Memory B cell (primary cell): ENCODE measurements at places on chromosomes 2 and 18.

GRCh38 chr2:121907928-121908327, 152.5 kb downstream of the TSN start:
- no peak for DNase-seq

- no peak for DNase-seq
Observed at GRCh38 chr2:17793803-17794354, 22.4 kb upstream of the MSGN1 start.

DNA sequence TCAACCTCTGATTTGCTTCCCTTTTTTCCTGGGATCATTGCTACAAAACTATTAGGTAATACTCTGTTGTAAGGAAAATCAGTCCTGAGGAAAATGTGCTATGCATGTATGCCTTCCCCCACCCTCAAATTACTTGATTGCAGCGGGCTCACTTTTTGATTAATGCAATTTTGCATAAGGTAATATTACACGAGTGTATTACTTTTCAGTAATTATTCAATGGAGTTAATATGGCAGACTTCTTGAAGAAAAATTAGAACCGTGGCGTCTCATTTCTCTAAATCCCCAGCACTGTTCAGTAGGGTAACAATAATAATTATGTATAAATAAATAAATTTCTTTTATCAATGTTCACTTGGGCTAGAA, 527.6 kb upstream of the FANCL start:
- DNase-seq, result no peak

DNA sequence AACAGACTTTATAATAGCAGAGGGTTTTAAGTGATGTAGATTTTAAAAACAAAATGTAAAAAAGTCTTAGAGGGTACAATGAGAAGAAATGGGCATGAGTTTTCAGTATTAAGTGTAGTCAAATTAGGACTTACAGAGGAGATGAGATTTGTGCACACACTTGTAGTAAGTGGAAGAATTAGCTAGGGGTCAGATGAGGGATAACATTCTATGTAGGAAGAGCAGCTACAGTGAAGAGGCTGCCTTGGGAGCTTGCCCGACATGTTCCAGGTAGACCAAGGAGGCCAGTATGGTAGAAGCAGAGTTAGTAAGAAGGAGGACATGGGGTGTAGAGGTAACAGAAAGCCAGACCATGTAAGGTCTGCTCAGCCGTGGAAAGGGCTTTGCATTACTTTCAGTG, 189.2 kb upstream of the DSEL start:
- DNase-seq, result no peak

- DNase-seq, result no peak
Observed at GRCh38 chr2:36672199-36672598, 24.3 kb upstream of the VIT start.

- DNase-seq, result peak; percentile 53
Observed at GRCh38 chr2:181304011-181304844, 153.0 kb upstream of the ITGA4 start.
